ENCODE measurements at places on chromosomes 16 and 17. TPM values are rescaled to one million over a fixed set of nuclear protein-coding genes. Genes with fewer than 3 reads are reported as not detected.

The JUP gene
- 105 TPM for total RNA-seq

The RBFOX1 gene
- 42.5 TPM for total RNA-seq

The TEX14 gene
- total RNA-seq: not detected

The LGALS9 gene
- total RNA-seq: 20.3 TPM

The TPSD1 gene
- not detected for total RNA-seq

The MTMR4 gene
- 16.1 TPM for total RNA-seq

The MYH11 gene
- total RNA-seq: 57.7 TPM

The C17orf78 gene
- total RNA-seq: not detected

The SOST gene
- total RNA-seq: not detected

The CDIP1 gene
- total RNA-seq: 25.7 TPM

The C16orf95 gene
- 1.2 TPM for total RNA-seq

The C1QTNF8 gene
- total RNA-seq: not detected

The MYCBPAP gene
- total RNA-seq: not detected

The GRB2 gene
- 41.7 TPM for total RNA-seq

The CES1 gene
- 5.1 TPM for total RNA-seq

The FSCN2 gene
- total RNA-seq: 0.46 TPM

The CMTM1 gene
- not detected for total RNA-seq

The GSG1L gene
- total RNA-seq: not detected

The CTF1 gene
- total RNA-seq: 5.6 TPM

The PRSS36 gene
- 8.1 TPM for total RNA-seq

The CLEC19A gene
- not detected for total RNA-seq

The TVP23C gene
- not detected for total RNA-seq

The PIP4K2B gene
- 97.0 TPM for total RNA-seq

The NGFR gene
- total RNA-seq: 3.2 TPM

The LAT gene
- total RNA-seq: 0.49 TPM

The IGF2BP1 gene
- total RNA-seq: not detected

The CRYBA1 gene
- not detected for total RNA-seq

The ETV4 gene
- total RNA-seq: not detected

The VPS9D1 gene
- 2.3 TPM for total RNA-seq

The TEKT3 gene
- total RNA-seq: not detected

The CCDC78 gene
- total RNA-seq: not detected

The GSDMA gene
- not detected for total RNA-seq

The BCKDK gene
- 24.7 TPM for total RNA-seq

The PHF12 gene
- total RNA-seq: 22.1 TPM

The CBX2 gene
- total RNA-seq: 0.13 TPM

The NACA2 gene
- not detected for total RNA-seq

The SDR42E1 gene
- not detected for total RNA-seq

The NPTX1 gene
- 0.20 TPM for total RNA-seq

The ACE gene
- 5.6 TPM for total RNA-seq
